Activated effector memory CD4-positive, alpha-beta T cell treated with anti-CD3 and anti-CD28 coated beads, Interleukin-2, amount 50 U/mL, for 16 hours (primary cell): ENCODE measurements at places on chromosomes 1 and 21.

DNA sequence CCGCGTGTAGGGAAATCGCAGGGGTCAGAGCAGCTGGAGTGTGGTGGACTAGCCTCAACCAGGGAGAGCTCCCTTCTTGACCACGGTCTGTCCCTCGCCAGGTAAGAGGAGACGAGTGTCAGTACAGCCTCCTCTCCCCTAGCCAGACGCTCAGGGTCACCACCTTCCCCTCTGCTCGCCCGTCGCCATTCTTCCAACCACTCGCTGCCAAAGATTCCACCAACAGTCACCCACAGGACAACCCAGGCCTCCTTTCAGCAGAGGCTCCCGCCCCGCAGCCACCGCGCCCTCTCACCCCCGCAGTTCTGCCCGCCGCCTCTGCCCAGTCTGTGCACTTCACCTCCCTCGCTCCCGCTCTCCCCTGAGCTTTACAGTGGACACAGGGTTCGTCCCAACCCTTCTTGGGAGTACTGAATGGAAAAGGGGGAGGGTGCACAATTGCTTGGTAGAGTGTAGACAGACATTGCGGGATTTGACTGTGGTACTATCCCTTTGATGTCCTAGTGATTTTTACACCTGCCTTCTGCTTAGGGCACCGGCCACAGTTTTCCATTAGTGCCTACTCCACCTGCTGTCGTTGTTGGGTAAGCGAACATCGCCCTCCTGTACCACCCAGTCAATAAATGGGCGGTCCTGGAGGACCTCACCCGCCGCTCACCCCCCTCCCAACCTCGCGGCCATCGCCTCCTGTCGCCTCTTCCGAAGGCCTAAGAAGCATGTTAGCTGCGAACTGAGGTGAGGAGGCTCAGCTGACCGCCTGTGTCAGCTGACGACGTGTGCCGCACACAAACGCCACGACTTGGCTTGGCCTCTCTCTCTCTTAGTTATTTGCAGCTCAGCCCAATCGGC, 9.2 kb upstream of the NBPF11 start:
- no peak for DNase-seq

- DNase-seq = peak; percentile 65
Measured at GRCh38 chr1:84892705-84893618, at the start of gene LPAR3. Gene LPAR3, minus strand, starts transcription at chr1:84893206. Its CDS starts 27,086 bp downstream, at chr1:84866120.

- no peak for DNase-seq
Measured at GRCh38 chr1:169060043-169060722, 46.3 kb upstream of the ATP1B1 start.

- no peak for DNase-seq
Measured at GRCh38 chr1:208207388-208208131, 36.6 kb downstream of the PLXNA2 start.

DNA sequence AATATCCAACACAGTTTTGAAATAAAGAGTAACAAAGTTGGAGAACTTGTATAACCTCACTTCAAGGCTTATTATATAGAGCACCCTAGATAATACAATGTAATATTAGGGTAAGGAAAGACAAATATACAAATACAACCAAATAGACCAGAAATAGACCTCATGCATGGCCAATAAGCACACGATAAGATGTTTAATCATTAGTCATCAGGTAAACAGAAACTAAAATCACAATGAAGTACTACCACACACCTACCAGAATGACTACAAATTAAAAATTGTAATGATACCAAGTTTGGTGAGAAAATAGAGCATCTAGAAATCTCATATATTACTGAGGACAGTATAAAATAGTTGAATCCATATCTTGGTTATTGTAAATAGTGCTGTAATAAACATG, 20.3 kb upstream of the CTTNBP2NL start:
- DNase-seq = no peak

DNA sequence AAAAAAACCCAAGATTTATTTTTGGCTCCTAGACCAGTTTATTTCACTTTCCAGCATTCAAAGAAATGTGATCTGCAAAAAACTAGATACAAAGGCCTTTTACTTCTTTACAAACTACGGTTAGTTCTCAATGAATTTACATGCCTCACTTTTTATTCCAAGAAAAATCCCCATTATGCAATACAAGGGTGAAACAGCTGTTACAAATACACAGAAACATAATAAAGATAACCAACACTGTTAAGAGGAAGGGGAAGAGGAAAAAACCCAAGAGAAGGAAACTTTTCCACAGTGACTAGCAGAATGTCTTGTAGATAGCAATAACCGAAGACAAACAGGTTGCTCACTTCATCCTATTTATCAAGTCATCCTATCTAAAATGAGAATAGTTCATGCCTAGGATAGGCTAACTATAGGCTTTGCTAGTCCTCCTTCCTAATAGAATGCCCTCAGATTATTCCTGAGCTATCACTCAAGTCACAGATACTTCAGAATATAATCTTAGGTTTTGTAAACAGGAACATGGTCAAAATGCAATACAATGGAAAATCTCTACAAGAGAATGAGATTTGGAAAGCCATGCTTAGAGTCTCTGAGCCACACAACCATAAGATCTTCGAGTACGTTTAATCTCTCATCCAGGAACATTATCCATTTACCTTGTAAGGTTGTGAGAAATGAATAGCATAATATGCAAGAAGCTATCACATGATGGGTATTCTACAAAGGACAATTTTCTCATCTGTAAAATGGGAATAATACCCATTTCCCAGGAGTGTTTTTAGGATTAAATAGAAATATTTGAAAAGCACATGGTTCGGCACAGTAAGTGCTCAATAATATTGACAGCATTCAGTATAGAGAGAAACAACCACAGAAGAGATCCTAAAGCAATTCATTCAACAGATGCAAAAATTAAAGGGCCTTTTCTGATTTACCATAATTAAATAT, 5.4 kb downstream of the PNRC2 start:
- DNase-seq = no peak

DNA sequence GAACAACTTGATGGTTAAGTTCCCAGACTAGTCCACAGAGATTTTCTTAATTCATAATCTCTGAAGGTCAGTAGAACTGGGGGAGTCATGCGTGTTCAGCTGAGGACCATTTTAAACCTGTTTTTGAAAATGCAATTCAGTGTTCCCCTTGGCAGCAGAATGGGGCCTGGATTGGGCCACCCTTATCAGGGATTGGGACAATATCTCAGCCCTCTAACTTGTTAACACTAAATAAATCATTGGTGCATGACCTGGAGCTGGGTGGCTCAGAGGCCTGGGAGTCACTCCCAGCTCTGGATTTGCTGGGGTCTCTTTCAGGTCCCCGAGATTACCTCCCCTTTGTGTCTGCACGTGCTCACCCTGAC, 55.3 kb downstream of the MRPS6 start:
- DNase-seq = no peak

GRCh38 chr1:9281908-9282695, 10.6 kb upstream of the SPSB1 start:
- no peak for DNase-seq

- DNase-seq = no peak
Measured at GRCh38 chr1:151514366-151514765, 3.2 kb downstream of the CGN start.

- DNase-seq = no peak
Measured at GRCh38 chr1:205301842-205302588, 19.5 kb downstream of the NUAK2 start.

DNA sequence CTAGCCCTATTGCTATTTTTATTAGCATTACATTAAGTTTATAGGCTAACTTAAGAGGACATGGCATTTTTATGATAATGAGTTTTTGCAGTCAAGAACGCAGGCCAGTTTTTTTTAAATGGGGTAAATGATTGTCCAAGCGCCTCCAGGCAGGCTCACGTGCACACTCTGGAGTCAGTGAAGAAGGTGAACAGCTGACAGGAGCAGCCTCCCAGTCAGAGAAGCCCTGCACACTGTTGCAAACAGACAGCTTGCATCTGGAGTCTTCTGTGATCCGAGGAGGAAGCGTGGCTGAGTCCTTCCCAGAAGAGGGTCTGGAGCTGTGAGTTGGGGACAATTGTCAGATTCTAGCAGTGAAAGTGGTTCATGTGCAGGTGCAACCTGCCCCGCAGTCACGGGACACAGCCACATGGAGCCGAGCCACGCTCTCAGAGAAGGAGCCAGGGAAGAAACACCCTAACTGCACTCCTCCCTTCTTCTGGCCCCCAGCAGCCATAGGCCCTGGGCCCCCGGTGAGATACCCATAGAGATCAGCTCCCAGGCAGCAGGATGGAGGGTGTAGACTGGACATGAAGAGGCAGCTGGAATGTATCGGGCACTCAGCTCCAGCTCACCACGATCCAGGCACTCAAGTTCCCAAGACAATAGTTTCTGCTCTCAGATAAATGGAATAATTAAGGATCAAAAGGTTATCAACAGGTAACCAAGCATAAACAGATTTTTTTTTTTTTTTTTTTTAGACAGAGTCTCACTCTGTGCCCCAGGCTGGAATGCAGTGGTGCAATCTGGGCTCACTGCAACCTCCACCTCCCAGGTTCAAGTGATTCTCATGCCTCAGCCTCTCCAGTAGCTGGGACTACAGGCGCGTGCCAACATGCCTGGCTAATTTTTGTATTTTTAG, 26.4 kb downstream of the CAPN2 start:
- no peak for DNase-seq

- DNase-seq = no peak
Measured at GRCh38 chr21:44998086-44998620, 58.3 kb downstream of the SLX9 start.

DNA sequence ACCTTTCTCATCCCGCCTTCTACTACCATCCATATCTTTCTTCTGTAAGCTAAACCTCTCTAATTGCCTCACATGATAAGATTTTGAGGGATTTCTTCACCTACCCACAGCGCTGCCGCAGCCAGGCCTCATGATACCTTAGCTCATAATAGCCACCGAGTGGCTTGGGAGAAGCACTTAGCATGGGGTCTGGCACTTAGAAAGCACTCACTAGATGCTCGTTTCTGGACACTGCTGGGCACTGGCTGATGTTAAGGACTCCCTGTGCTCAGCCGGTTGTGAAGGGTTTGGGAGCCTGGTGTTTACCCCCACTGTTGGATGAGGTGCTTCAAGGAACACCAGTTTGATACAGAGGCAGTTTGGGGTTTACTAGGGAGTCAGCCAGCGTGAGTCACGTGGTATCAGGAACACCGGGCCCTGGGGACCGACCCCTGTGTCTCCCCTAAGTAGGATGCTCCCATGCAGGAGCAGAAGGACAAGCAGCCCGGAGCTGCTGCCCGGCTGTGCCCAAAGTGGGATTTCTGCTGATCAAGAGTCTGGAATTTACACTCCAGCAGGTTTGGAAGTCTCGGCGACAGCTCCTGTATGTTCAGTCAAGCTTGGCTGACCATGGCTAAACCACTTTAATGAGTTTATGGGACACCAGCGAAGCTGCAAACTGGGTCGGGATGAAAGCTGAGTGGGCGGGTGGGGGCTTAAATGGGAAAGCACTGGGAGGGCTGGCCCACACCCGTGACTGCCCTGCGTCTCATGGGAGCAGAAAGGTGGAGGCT, 63.3 kb downstream of the GALNT2 start:
- DNase-seq = no peak

DNA sequence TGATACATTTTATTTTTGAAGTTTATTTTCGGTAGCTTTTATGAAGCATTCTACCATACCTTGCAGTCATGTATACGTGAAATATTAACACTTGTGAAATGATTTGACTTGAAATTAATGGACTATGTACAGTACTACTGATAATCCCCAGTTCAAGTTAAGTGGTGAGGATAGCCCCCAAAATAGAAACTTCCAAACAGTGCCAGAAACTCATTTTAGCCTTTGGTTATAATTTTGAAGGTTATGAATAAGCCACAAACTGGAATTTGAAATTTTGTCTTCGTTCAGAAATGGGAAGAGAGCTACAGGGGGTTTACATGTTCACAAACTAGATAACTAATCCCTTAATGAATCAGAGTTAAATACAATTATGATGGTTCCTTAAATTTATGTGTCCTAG, 1.5 kb upstream of the HNRNPU start:
- no peak for DNase-seq

- DNase-seq = no peak
Measured at GRCh38 chr1:179311149-179311700, 17.6 kb downstream of the SOAT1 start.

GRCh38 chr1:37723390-37724078, 31.2 kb downstream of the CDCA8 start:
- DNase-seq = no peak

GRCh38 chr1:35591211-35591610, 18.1 kb downstream of the TFAP2E start:
- no peak for DNase-seq

GRCh38 chr1:47898133-47898845, 98.9 kb downstream of the TRABD2B start:
- DNase-seq = no peak

DNA sequence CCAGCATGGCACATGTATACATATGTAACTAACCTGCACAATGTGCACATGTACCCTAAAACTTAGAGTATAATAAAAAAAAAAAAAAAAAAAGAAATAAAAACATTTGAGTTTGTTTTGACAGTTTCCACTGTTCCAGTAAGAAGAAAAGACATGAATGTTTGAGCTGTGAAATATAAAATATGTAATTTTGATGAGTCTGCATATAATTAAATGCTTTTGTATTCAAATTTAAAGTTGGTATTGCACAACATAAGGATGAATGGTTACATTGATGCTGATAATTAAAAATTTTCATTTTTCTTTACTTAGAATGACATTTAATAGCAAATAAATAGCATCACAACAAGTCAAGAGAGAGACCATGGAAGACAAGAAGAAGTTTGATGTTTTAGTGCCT, 212.0 kb upstream of the RRP15 start:
- no peak for DNase-seq

- DNase-seq = no peak
Measured at GRCh38 chr1:91937613-91938012, 11.6 kb upstream of the BRDT start.

GRCh38 chr1:173297798-173298391, 90.8 kb upstream of the TNFSF4 start:
- no peak for DNase-seq

DNA sequence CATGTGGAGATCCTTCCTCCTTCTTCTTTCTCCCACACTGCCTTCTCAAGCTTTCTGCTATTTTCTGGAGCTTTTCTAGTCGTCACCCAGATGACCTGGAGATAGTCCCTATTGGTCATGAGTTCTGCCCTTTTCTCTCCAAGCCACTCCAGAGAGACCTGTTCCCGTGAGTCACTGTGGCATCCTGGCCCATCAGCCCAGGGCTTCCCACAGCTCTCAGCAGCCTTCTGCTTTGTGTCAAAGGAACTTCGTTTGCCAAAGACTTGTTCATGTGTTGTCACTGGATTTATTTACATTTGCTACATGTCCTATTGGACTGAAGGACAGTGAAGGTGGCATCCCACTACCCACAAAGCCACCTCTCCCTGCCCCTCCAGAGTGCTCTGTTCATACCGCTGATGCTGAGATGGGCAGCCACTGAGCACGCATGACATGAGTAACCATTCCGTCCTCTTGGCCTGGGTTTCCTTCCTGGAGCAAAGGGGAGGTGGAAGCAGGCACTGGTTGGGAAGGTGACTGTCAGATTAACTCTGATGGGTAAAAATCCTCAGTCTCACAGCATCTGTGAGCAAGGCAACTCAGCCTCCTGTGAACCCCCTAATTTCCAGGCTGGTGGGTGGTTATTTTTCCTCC, 119.2 kb downstream of the EDEM3 start:
- DNase-seq = no peak

DNA sequence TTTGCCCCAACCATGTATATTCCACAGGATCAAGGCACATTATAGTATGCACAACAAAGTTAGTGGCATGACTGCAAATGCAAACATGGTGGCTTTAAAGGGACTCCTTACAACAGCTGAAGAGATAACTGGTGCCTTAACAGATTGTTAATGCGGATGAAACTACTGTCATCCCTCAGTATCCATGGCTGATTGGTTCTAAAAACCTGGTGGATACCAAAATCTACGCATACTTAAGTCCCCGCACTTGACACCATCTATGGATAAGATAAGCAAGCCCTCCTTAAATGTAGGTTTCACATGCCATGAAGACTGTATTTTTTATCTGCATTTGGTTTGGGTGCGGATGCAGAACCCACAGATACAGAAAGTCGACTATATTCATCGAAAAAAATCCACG, 73.5 kb downstream of the ZNF644 start:
- DNase-seq = no peak
